SJSA1 (cell line): ENCODE measurements at places on chromosomes 12 and 14.

DNA sequence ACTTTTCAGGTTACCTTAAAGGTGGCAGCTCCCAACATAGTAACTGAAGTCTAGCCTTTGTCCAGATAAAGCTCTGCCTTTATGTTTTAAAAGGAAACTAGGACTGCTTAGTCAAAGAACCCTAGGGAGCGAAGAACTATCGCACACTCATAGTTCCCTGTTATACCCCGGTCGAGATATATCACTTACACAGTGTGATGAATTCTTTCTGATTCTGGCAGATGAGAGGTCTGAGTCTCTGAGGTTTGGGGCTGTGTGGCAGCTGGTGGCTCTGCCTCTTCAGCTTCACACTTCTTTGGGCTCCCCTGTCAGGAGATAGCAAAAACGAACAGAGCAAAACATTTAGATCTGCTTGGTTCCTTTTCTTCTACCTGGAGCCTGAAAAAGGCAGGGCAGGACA lies 17.0 kb downstream of the ACIN1 start:
- no peak overlapping the region for H3K4me3 ChIP-seq
- H3K27me3 ChIP-seq: no peaks in the 10 kb centered on the region
- no peak for DNase-seq
- peak overlapping the region; percentile 32 for H3K27ac ChIP-seq
- H3K36me3 ChIP-seq: peaks cover 89% of the 10 kb centered on the region
- peaks cover 22% of the 10 kb centered on the region for H3K4me1 ChIP-seq

GRCh38 chr12:13149411-13149810 lies 45.9 kb upstream of the GSG1 start:
- H3K4me3 ChIP-seq: no peak overlapping the region
- no peak for DNase-seq
- no peak overlapping the region for H3K27ac ChIP-seq

DNA sequence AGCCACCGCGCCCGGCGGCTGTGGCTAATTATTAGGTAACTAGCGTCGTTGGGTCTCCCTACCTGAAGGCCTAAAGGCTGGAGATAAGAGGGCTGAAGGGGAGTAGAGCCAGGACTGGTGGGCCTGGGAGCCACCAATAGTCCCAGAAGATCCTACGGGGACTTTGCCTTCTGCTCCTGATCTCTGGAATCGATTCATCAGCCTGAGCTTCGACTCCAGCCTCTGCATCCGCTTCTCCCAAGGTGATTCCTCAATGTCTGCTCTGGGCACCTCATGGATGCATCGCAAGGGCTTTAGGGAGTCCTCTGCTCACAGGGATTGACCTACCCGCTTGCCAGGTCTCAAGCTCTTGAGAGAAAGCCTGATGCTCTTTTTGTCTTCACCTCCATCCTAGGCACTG lies 14.7 kb upstream of the KDM2B start:
- no peak overlapping the region for H3K4me3 ChIP-seq
- H3K27ac ChIP-seq: no peak overlapping the region
- no peaks in the 10 kb centered on the region for H3K36me3 ChIP-seq
- H3K27me3 ChIP-seq: no peaks in the 10 kb centered on the region

GRCh38 chr12:95114766-95115405 lies 41.5 kb upstream of the NR2C1 start:
- H3K4me3 ChIP-seq: no peak overlapping the region
- no peak overlapping the region for H3K27ac ChIP-seq
- H3K27me3 ChIP-seq: no peaks in the 10 kb centered on the region
